ENCODE measurements at places on chromosomes 1 and 21.

- no peak for DNase-seq
These were observed 1.7 kb downstream of the PITHD1 start for GRCh38 chr1:23779826-23780371.

DNA sequence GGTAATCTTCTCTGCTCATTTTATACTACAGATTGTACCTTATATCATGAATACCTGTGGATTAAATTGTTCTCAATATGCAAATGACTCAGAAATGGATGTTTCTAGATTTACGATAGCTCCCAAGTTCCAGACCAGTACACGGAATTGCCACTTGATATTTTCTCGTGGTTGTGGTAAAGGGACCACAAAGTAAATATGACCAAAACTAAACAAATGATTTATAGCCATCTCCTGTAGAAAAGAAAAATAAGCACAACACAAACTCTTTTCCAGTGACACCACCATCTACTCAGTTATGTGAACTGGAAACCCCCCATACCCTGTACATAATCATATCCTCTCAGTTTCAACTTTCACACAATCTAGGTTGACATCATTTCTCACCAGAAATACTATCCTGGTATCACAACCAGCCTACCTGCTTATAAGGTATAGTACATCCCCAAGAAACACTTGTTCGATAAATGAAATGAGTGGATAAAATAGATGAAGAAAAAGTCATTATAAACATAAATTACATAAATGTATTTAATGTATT is 172.3 kb downstream of the ADGRL4 start:
- DNase-seq = no peak

- no peak for DNase-seq
These were observed 279.1 kb downstream of the PCP4 start for GRCh38 chr21:40146216-40146837.

GRCh38 chr1:247482747-247483146 is 24.8 kb upstream of the OR2B11 start:
- DNase-seq = no peak

GRCh38 chr1:30103708-30104411 is 619.5 kb downstream of the MATN1 start:
- no peak for DNase-seq

GRCh38 chr1:18939398-18940302 is 16.8 kb downstream of the IFFO2 start:
- DNase-seq = no peak

GRCh38 chr1:159686599-159687299 is 27.6 kb downstream of the CRP start:
- DNase-seq = no peak

DNA sequence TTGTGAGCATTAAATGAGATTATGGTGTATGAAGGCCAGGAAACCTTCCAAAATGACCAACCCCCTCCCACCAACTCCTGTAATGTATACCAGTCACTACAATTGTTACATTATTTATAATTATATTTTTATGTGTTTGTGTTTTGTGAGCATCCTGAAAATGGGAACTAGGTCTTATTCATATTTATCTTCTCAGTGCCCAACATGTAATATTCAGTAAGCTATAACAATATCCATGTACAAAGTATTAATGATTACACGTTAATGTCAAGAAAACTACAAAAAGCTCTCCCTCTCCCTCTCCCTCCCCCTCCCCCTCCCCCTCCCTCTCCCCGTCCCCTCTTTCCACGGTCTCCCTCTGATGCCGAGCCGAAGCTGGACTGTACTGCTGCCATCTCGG is 19.0 kb upstream of the ASAP3 start:
- no peak for DNase-seq

GRCh38 chr1:86762336-86762735 is 58.0 kb downstream of the SH3GLB1 start:
- DNase-seq = no peak

DNA sequence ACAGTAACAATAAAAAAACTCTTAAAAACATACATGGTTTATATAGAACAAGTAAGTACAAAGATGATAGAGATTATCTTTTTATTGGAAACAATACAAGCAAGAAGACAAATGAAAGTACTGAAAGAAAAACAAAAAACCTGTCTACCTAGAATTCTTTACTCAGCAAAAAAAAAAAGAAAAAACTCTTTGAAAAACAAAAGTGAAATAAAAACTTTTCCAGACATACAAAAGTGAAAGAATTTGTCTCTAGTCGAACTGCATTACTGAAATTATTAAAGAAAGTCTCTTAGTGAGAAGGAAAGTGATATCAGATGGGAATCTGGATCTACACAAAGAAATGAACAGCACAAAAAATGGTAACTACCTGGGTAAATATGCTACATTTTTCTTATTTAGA is 2.7 kb upstream of the HMCN1 start:
- DNase-seq = no peak

- no peak for DNase-seq
These were observed 752.1 kb downstream of the NCAM2 start for GRCh38 chr21:21750124-21750825.

DNA sequence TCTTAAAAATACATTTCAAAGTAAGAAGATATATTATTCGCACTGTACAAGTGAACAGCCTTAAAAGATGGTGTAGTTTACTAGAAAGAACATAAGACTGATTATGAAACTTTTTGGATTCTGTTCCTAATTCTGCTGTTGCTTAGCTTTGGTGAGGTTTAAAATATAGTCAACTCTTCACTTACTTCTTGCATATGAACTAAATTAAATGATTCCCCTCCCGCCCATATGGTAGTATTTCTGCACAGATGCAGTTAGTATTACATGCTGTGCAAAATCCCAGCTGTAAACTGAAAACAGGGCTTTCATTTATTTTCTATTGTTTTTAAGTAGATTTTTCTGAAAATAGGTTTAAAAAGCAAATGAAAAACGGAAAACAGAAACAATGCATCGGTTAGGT is 345.4 kb upstream of the NCAM2 start:
- DNase-seq = no peak

DNA sequence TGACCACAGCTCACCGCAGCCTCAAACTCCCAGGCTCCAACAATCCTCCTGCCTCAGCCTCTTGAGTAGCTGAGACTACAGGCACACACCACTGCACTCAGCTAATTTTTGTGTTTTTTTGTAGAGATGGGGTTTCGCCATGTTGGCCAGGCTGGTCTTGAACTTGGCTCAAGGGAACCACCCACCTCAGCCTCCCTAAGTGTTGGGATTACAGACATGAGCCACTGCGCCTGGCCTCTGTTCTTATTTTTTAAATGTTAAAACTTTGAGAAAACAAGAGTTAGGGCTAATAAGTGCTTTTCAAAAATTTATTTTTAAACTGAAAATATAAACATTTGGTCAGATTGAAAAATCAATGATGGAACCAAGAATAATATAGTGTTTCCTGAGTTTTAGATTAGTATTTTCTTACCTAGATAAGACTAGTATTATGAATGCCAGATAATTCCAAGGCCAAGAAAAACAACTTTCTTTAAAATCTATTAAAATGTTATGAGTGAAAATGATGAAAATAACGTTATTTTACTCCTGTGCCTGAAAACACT is 66.2 kb upstream of the S1PR1 start:
- DNase-seq = no peak

DNA sequence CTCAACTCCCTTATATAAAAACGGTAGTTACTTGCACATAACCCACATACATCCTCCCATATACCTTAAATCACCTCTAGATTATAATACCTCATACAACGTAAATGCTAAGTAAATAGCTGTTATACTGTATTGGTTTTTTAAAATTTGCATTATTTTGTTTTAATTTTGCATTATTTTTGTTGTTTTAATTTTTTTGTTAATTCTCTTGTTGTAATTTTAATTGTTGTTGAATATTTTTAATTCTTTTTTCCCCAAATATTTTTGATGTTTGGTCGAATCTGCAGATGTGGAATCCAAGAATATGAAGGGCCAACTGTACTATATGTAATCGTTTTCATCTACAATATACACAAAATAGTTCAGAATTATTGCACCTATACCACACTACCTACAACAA is 23.5 kb upstream of the ACTA1 start:
- DNase-seq = no peak

- no peak for DNase-seq
These were observed 54.2 kb downstream of the ERI3 start for GRCh38 chr1:44300852-44301251.

DNA sequence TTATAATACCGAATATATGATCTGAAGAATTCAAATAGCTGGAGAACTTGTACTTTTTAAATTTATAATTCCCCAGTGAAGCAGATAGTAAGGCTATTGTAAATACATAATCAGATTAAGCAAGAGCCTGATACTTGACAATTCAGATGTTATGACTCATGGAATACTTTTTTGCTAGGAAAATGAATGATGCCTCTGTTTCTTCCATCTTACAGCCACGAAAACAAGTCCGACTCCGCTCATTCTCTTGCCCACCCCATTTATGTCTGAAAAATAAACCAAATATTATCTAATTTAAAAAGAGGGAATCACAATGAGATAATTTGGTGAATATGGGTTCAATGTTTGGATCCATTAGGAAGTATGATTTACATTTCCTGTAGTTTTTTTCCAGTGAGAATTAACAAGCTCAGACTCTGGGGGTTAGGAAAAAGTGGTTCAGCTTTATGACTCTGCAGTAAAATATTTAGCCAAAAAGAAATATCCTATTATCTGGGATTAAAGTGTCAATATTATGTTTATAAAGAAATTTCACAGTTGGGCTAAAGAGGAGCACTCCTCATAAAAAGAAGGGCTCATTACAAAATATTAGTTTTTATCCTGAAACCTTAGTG is 50.4 kb upstream of the DAB1 start:
- no peak for DNase-seq

GRCh38 chr1:192529811-192530210 is 45.8 kb upstream of the RGS1 start:
- DNase-seq = no peak

DNA sequence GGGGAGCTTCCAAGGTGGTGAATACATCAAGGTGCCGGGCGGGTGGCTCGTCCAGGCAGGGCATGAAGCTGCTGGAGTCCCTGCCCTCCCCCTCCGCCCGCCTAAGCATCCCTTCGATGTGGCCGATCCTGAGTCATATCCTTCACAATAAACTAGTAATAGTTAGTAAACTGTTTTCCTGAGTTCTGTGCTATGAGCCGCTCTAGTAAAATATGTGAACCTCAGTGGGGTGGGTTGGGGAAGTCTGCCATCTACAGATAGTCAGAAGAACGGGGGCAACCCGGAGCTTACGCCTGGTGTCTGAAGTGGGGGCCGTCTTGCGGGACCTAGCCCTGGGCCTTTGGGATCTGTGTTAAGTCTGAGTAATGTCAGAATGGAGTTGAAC is 21.6 kb downstream of the C2CD2 start:
- no peak for DNase-seq

DNA sequence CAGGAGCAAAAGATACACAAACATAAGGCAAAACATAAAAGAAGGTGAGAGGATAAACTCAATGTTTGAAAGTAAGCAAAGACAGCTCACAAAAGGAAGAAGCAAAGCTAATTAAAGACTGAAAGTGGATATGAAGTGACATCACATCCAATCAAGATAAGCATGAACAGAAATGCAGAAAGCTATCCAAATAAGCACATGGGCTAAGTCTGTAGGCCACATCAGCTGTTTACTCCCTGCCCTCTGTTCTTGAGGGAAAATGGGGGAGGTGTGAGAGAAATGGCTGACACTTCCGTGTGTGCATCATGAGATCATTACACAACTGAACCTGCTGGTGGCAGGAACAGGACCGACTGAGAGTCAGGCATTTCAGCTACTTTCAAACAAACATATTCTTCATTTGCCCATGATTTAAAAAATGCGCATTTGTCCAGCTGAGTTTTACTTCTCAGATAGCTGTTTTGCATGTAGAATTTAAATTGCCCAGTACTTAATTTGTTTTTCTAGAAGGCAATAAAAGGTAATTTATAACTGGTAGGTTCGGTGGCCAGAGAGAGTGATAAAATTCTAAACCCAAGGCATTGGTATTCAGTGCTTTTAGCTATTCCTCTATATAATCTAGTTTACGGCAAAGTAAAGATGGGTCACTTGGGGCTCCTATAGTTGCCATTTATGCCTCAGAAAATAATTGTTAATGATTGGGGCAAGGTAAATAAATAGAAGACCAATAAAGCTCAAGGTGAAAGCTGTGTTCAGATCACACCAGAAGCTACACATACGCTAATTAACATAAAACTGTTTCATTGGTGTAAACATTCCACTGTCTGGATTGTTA is 27.2 kb upstream of the MAN1A2 start:
- DNase-seq = no peak

GRCh38 chr1:151918819-151919610 is 9.7 kb upstream of the THEM4 start:
- DNase-seq = no peak

GRCh38 chr1:209176866-209177430 is 406.6 kb upstream of the CAMK1G start:
- no peak for DNase-seq

DNA sequence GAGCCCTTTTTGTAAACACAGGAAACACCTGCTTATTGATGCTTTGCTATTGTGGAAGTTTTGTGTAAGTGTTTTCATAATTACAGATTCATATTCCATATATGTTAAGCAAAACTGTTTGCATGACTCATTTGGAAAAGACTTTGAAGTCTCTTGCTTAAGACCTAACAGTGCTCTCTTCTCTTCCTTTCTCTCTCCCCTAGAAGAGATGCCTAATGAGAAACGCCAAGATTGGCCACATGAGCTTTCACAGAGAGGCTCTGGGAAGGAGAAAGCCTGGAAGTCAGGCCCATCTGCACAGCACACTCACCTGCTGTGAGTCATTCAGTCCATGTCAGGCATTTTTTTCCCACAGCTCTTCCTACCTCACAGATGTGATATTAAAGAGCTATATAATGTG is 101.6 kb upstream of the PALMD start:
- DNase-seq = no peak

DNA sequence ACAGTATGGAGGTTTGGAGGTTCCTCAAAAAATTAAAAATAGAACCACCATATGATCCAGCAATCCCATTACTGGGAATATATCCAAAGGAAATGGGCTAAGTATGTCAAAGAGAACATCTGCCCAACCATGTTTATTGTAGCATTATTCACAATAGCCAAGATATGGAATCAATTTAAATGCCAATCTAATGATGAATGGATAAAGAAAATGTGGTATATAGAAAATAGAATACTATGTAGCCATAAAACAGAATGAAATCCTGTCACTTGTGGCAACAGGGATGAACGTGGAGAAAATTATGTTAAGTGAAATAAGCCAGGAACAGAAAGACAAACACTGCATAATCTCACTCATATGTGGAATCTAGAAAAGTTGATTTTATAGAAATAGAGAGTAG is 201.7 kb upstream of the AJAP1 start:
- no peak for DNase-seq

DNA sequence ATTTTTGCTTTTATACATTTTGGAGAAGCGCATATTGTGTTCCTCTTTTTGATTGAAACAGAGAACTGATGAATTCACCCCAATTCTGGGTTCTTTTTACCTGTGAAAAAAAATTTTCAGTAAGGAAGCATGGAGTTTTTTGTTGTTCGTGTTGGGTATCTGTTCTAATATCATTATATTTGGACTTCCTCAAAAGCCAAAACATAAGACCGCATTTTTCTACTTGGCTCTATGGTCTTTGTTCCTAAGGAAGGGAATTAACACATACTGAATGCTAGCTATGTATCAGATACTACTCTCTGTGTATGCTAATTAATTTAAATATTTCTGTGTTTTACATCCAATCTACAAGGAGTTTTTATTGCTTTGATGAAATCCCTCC is 12.9 kb downstream of the EPB41 start:
- DNase-seq = no peak

- no peak for DNase-seq
These were observed 56.4 kb downstream of the SUSD4 start for GRCh38 chr1:223307544-223307943.

GRCh38 chr1:226916497-226916896 is 23.6 kb upstream of the COQ8A start:
- no peak for DNase-seq
